ENCODE measurements at places on chromosomes 12 and 14.

DNA sequence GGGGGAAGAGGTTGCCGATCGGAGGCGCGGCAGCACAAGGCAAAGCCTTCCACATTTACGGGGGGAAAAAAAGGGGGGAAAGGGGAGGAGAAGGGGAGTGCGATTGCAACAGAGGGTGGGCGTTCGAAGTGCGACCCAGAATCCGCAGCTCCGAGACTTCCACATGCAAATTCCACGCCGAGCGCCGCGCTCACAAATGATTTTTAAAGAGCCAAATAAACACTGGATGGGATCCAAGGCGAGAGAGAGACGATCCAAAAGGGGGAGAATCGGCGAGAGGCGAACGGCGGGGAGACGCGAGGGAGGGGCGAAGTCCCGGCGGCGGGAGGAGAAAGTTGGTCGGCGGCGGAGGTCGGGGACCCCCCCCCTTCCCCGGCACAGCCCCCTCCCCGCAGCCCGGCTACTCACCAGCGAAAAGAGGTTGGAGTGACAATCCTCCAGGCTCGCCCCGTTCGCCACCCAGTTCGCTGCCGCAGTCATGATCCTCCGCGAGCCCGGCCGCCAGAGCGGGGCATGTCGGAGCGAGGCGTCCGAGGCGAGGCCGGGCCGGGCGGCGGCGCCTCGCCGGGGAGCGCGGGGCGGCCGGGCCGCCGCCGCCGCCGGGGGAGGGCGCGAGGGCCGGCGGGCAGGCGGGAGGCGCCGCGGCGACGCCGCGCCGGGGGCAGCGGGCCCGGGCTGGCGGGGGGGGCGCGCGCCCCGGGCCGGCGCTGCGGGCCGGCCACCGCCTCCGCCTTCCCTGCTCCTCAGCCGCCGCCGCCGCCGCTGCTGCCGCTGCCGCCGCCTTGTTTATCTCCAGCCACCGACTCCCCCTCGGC is 634 bp downstream of the MED13L start:
- DNase-seq = peak; percentile 49

GRCh38 chr12:93379326-93379980 is 1.7 kb downstream of the NUDT4 start:
- DNase-seq = peak; percentile 54

DNA sequence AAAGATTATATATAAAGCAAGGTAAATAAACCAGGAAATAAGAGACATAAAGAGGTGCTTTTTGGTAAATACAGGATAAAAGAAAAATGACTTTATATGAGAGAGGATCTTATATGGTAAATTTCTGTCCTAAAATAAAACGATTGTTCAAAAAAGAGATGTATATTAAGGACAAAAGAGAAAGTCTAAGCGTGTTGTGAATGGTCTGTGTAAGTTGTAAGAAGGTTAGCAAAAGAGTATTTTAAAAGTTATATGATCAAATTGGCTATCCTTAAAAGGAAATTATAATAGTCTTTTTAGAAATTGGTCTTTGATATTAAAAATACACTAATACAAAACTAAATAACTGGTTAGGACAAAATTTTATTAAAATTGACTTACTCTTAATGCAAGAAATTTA is 14.1 kb upstream of the ACSM4 start:
- DNase-seq = no peak

DNA sequence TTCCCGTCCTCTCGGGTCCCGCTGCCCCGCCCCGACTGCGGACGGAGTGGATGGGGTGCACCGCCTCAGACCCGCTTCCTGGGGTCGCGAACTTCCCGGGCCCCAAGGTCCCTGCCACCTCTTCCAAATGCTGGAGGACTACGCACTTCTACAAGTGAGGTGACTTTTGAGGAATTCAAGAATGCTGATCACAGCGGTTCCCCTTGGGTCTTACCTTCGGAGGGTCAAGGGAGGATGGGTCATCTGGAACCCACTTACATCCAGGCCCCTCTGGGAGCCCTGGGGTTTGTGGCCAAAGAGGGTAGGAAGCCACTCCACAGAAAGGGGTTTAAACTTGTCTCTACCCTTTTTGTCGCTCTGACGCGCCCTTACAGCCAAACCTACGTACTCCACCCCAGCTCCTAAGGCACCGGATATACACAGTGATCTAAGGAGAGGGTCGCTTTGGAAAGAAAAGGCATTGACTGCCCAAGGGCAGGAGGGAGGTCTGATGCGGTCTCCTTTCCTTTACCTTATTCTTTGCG is 532 bp upstream of the PRKD1 start:
- no peak for DNase-seq

DNA sequence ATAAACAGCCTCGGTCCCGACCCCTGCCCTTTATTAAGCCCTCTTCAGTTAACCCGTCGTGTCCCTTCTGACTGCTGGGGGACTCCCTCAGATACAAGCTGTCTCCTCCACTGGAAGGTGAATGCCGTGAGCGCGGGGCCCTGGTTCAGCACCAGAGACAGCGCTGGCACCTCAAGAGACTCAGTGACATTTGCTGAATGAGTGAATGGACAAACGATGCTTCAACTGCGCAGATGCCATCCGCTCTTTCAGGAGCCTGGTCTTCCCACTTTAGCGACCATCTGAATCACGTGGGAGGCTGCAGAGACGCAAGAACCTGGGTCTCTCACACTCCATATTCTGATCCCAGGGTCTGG is 92.6 kb upstream of the SFSWAP start:
- no peak for DNase-seq

- peak; percentile 94 for DNase-seq
Observed at GRCh38 chr14:68250927-68251768, 431.6 kb downstream of the RAD51B start.

GRCh38 chr12:3218228-3219171 is 141.3 kb downstream of the TSPAN9 start:
- DNase-seq = peak; percentile 82
